ENCODE measurements at places on chromosomes 5 and 9.

DNA sequence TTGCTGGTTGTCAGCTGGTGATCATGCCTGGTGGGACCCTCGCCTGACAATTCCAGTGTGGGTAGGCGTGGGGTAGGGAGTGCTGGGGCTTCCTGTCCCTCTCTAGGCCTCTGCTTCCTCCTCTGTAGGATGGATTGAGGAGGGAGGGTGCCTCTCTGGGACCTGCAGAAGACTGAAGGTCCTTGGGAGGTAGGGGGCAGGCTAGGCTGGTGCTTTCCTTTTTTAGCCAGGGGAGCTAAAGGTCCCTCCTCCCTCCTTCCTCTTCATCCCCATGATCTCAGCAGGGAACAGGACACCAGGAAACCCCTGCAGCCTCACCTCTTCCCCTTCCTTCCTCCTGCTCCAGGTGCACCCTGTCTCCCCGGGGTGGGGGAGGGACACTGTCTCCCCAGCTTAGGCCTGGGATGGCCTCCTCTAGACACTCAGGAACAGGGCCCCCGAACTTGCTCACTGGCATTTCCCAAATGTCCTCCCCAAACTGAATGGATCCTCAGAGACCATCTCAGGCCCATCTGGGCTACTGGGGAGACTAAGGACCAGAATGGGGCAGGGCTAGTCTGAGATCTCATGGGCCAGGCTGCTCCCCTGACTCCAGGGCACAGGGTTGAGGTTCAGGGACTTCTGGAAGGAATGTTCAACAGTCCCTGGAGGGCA lies 8.4 kb downstream of the SH2D3C start:
- DNase-seq, result no peak

GRCh38 chr5:56876327-56876726 lies 33.1 kb upstream of the SETD9 start:
- no peak for DNase-seq

GRCh38 chr5:2186472-2187015 lies 303.8 kb upstream of the IRX4 start:
- DNase-seq, result no peak

DNA sequence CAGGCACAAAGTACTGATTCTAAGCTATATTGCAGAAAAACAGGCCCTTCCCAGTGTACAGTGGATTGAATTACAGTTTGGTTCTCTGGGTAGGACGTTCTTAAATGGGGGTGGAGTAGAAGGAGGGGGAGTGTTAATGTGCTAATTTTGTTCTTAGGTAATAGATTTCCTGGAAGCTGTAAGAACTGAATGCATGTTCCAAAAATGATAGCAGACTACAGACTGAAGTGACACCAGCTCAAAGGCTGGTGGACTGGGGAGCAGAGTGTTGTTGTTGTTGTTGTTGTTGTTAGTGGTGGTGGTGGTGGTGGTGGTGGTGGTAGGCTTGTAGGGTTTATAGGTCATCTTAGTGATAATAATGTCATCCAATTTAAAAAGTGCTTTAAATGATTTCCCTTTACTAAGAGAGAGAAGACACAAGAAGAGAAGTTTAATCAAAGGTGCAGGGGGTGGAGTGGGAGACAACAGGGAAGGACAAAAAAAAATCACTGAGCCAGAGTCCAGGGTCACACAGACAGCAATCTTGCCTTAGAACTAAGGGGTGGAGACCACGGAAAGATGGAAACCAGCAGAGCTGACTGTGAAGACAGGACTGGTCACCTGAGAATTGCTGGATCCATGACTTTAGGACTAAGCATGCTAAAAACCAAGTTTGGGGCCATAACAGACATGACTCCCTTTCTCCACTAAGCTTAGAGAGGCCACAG lies 27.0 kb downstream of the TTLL11 start:
- no peak for DNase-seq

DNA sequence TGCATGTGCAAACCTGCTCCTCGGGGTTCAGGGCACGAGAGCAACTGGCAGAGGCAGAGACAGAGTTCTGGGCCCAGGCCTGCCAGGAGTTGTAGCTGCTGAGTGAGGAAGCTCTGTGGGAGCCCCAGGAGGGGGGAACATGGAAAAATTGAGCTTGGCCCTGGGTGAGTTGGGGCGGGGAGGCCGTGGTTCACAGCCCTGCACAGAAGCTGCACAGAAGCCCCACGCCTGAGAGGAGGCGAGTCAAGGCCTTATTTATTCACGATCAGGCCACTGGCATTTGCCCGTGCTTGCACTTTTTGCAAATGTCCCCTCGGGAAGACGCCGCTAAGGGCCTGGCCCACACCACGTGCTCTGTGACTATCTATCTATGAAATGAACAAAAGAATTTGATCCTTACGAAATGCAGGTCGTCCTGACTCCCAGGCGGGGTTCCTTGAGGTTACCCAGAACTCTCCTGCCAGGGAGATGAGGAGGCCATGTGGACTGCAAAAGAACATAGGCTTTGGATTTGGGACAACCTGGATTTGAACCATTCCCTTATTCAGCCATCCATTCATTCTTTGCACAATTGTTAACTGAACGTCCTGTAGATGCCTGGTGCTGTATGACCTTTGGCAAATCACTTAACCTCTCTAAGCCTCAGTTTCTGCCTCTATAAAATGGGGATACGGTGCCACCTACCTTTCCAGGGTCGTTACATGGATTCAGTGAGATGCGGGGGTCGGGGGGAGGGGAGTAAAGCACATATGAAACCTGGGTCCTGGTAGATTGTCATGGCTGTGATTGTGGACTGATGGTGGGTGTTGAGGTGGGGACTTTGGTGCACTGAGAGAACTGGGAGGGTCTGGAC lies 17.9 kb downstream of the COL27A1 start:
- DNase-seq, result no peak

DNA sequence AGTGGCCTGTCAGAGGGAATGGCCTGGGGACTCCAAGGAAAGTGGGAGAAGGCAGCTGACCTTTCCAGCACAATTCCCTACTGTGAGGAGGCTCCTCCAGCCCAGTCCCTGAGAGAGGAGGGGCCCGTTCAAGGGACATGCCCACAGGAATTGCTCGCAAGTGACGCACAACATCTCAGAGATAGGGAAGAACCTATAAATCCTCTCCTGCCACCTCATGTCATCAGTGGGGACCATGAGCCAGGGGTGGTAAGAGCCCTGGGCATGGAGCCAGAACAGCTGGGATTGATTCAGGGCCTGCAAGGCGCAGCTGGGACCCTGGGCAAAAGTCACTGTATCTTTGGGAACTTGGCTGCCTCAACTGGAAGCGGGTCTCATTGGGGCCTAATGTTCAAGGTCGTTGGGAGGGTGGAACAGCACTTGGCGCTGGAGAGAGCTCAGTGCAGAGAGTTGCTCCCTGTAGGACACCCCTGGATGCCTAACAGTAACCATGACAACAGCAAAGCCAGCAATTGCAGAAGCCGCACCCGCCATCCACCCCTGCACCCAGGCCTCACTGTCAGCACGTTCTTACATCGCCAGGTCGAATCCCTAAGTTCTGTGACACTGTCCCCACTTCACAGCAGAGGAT lies 41.3 kb upstream of the ORM1 start:
- no peak for DNase-seq

DNA sequence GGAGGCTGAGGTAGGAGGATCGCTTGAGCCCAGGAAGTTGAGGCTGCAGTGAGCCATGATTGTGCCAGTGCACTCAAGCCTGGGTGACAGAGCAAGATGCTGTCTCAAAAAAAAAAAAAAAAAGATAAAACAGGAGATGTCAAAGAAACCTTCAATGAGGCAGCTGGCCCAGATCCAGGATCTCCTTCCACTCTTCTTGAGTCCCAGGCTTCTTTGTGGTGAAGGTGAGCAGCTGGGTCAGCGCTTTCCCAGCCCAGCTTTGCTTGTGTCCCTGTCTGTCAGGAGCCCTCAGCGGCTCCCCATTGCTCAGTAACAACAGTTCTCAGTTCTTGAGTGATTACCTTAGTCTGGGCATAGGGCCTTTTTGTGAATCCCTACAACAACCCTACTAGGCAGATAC lies 69.4 kb upstream of the PSD2 start:
- DNase-seq, result no peak

Data from stimulated activated CD4-positive, alpha-beta T cell treated with anti-CD3 and anti-CD28 coated beads, Interleukin-12 subunit alpha, Interleukin-12 subunit beta, amount 100 ng/mL, for 24 hours (primary cell).